ENCODE measurements at places on chromosomes 7 and 10.

DNA sequence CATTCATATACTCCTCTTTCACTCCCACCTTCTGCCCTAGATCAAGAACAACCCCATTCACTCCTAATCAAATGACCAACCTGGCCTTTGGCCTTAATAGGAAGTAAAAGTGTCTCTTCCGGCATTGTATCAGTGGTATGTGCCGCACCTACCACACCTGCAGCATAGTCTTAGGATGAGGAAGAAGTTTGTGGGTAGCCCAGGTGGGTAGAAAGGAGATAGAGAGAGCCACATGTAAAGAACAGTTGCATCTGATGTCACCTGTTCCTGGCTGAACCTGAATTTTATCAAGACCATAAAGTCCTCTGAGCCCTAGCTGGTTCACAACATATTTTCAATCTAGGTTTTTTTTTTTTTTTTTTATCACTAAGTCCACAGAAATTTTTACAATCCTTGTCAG lies 55.5 kb upstream of the PTPN12 start:
- no peak for DNase-seq

DNA sequence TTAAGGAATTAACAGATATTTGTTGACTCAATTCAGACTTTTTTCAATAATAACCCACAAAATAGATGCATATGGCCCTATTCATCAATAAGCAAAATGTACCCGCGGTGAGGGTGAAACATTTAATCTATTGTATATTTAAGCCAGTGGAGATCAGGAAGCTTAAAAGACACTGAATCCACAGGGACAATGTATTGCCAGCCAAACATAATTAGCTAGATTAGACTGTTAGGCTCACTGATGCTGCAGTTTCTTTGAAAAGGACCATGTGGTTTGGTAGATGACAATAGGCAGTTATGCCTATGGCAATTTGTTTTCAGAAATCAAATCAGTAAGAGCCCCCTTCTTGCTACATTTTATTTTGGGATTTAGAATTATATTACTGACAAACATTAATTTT lies 87.3 kb upstream of the PLXDC2 start:
- no peak for DNase-seq

GRCh38 chr10:112227331-112227987 lies 43.9 kb upstream of the GPAM start:
- DNase-seq: peak; percentile 2

GRCh38 chr10:123795196-123795780 lies 96.3 kb downstream of the CPXM2 start:
- DNase-seq: no peak

GRCh38 chr7:84021292-84021908 lies 173.2 kb downstream of the SEMA3A start:
- DNase-seq: no peak
